ENCODE measurements at places on chromosomes 11 and 22.

DNA sequence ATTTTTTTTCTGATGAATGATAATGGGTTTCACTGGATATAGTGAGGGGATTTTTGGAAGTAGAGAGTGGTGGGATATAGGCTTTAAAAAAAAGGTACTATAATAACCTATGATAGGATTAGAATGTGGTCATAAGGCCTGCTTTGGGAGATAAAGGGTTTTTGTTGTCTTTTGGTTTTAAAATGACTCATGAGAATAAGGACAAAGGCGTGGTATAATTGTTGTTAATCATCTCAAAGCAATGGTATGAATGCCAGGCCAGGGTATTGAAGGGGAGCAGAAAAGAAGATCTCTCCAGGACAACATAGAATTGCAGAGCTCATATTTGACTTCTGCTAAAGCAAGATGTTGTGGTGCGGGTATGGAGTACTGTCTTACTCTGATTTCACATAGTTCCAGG is 579.4 kb downstream of the JRKL start:
- no peak for DNase-seq

DNA sequence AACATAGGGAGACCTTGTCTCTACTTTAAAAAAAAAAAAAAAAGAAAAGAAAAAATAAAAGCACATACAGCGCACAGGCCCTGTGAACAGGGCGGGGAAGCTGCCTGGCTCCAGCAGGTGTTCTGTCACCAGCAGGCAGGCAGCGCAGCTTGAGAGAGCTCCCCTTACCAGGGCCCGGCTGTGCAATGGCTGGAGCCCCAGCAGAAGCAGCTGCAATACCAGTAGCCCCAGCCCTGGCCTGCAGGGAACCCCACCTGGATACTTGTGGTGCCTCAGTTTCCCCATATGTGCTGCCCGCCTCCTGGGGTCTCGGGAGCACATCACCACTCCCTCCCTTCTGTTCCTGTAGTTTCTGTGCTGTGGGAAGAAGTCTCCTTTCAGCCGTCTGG is 12.3 kb downstream of the TSPAN32 start:
- DNase-seq, result no peak

GRCh38 chr11:63747011-63747410 is 21.6 kb downstream of the ZFTA start:
- DNase-seq, result no peak

GRCh38 chr11:65633390-65634108 is 4.4 kb upstream of the SIPA1 start:
- no peak for DNase-seq

DNA sequence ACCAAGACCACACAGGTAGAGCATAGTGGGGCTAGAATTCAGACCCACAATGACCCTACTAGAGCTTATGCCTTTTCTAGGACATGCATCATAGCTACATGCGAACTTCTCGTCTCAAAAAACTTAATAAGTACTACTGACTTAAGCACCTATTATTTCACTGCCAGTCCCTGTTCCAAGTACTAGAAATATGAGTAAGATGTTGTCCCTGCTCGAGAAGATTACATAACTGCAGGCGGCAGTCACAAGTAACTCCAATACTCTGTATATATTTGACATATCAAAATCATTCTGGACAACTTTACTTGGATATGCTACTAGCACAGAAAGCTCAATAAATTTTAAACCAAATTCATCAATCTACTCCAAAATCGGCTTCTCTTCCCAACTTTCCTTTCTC is 235.0 kb downstream of the TTC28 start:
- DNase-seq, result no peak

DNA sequence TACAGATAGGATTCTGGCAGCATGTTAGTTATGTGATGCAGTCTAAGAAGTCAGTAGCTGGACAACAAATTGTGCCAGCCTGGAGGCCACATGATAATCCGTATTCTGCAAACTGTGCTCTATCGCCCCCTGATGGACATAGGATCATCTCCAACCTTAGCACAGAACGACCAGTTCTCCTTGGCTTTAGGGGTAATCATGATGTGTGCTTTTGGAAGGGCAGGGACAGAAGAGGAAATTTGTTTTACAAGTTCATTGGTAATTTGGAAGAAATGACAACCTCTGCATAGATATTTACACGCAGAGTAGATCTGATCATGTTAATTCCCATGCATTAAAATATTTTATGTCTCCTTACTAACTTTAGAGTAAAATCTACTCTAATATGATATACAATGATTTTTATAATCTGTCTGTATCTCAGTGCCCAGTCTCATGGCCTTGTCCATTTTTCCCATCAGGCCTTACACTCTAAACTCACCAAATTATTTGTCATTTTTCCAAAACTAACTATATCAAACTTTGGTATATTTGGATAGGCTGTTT is 12.1 kb downstream of the OR10D3 start:
- DNase-seq, result peak; percentile 67

- DNase-seq, result no peak
These were observed 9.0 kb downstream of the FAM76B start for GRCh38 chr11:95780544-95780943.

DNA sequence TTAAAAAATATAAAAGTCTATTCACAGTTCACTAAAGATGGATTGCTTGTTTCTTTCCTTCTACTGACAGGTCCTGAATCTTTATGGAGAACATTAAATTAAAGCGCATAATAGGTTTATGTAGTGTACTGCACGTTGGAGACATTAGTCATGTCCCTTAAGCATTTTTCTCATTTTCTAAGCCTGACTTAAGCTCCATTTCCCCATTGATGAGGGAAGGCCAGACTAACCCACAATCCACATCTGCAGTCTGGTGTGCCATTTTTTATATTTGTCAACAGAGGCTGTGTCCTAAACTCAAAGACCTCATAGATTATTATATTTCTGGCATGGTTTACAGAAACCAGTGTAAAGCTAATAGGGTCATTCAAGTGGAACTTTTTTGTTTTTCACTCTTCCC is 39.9 kb downstream of the CADM1 start:
- DNase-seq, result no peak

GRCh38 chr11:114160894-114161293 is 101.4 kb downstream of the ZBTB16 start:
- DNase-seq, result no peak

- DNase-seq, result no peak
These were observed 49.0 kb upstream of the PPP6R3 start for GRCh38 chr11:68411501-68411991.

- no peak for DNase-seq
These were observed 50.6 kb downstream of the LGR4 start for GRCh38 chr11:27421819-27422494.

GRCh38 chr11:19071255-19071654 is 10.7 kb upstream of the MRGPRX2 start:
- peak; percentile 88 for DNase-seq

DNA sequence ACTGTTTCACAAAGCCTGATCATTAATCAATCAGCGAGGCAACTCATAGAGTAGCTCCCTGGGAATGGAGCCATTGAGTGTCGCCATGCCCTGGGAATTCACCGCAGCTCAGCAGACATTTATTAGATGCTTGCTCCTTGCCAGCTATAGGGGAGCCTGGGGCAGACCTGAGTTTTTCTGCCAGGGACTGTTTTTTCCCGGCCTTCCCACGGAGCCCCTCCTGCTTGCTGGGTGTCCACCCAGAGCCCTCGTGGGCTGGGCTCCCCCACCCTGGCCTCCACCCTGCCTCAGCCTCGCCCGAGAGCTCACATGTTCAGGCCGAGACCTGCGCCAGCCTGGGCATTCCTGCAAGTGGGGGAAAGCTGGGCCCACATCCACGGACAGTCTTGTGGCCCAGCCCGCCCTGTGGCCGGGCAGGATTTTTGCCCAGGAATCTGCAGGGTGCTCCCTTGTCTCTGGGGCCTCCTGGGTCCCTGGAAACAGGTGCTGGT is 64.9 kb downstream of the SMIM38 start:
- no peak for DNase-seq

DNA sequence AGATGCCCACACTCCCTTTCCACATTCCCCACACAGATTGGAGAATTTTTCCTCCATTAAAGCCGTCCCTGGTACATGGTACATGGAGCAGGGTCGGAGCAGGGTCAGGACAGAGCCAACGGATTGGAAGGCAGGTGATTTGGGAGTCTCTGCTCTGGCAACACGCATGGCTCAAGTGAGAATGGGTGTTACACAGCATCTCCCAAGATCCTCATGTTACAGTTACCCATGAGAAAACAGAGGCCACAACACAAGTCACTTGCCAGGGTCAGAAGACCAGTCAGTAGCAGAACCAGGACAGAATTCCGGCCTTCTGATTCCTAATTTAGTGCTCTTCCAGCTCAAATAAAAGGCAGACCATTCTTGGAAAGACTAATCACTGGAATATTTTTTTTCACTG is 7.7 kb upstream of the F2 start:
- DNase-seq, result no peak

DNA sequence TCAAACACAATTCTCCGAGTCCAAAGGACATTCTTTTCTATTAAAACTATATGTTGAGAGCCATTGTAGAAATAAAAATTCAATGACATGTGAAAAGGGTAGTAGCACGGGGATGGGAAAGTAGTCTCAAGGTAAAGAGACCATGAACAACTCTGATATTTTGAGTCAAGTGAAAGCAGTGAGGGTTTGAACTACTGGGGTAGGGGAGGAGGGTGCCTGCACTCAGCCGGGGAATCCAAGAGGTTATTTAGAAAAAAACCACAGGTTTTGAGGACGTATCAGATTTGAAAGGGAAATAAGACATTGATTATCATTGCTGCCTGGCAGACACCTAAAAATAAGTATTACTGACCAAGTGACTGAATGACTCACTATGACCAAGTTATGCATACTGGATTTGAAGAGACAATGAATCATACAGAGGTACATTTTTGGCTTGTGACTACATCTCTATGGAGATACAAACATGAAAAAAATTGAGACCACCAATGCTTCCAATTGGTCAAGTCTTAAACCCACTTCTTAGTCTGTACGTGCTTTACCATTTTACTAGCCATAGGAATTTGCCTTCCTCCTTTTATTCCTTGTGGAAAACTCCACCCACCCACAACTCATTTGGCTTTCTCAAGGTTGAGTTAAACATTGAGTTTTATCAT is 2.2 kb upstream of the OR52H1 start:
- DNase-seq, result no peak

DNA sequence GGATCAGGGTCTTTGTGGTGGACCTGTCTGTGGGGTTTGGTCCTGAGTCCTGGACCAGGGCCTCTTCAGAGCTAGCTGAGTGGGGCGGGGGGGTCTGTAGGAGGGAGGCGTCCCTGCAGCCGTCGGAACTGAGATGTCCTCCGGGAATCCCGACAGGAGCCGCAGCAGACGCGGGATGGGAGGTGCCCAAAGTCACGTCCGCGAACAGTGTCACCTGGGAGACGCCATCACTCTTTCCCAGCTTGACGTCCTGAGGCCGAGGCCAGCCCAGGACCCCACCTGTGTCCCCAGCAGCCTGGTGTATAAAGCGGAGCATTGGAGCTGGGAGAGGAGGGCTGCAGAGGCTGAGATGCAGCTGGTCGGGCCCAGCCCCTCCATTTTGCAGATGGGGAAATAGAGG is 1234.7 kb downstream of the BRD1 start:
- no peak for DNase-seq

GRCh38 chr11:122744357-122744756 is 88.8 kb downstream of the UBASH3B start:
- DNase-seq, result peak; percentile 43

GRCh38 chr11:126229858-126230540 is 18.4 kb downstream of the FAM118B start:
- DNase-seq, result no peak

GRCh38 chr11:64207256-64208085 is 950 bp downstream of the FERMT3 start:
- DNase-seq, result peak; percentile 95
